ENCODE measurements at places on chromosomes 1 and 21. TPM values are rescaled to one million over a fixed set of nuclear protein-coding genes. Genes with fewer than 3 reads are reported as not detected.

Gene SLAMF1
- not detected for total RNA-seq

Gene ATP6V1G3
- total RNA-seq, result not detected

Gene WNT9A
- total RNA-seq, result 6.6 TPM

Gene WRAP73
- total RNA-seq, result 19.7 TPM

Gene ACOT11
- total RNA-seq, result 2.1 TPM

Gene OR6Y1
- not detected for total RNA-seq

Gene MTHFR
- total RNA-seq, result 5.6 TPM

Gene OR10J4
- total RNA-seq, result not detected

Gene BRINP2
- 0.11 TPM for total RNA-seq

Gene VANGL2
- 1.2 TPM for total RNA-seq

Gene SLC19A1
- total RNA-seq, result 21.8 TPM

Gene RABIF
- 14.1 TPM for total RNA-seq

Gene DMRTA2
- total RNA-seq, result 0.15 TPM

Gene SNRPE
- total RNA-seq, result 189 TPM

Data from A549 treated with DMSO at 1 μM for 4 hours (cell line).